D341Med (cell line): ENCODE measurements at places on chromosomes 11 and 22.

DNA sequence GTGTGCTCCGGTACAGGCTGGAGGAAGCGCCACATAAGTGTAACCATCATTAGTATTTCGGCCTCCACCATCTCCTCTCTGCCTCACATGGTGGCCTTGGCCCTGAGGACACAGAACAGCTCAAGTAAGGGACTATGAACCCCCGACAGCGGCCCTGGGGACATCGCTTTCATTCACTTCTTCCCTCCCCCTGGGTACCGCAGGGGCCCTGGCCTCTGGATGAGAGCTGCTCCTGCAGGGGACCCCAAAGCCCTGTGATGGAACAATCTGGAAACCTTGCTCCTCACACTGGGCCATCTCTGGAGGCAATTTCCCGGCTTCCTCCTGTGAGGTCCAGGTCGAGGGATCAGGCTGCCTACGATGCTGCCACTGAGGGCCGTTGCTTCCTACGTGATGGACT lies 565.5 kb downstream of the BRD1 start:
- no peak for DNase-seq

DNA sequence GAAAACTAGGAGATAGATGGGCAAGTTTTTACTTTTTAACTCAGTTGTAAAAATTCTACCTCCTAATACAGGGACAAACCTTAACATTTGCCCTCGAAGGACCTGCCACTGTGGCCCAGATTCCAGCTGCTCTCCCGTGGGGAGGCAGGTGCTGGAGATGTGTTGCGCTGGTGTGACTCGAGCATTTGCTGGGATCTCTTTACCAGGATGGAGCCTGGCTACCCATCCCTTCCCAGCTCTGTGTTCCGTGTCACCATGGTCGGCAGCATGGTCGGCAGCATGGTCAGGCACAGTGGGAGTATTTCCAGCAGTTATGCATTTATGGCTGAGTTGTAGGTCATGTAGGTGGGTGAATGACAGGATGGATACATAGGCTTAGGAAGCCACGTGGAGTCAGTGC lies 41.1 kb downstream of the OTOG start:
- no peak for DNase-seq

DNA sequence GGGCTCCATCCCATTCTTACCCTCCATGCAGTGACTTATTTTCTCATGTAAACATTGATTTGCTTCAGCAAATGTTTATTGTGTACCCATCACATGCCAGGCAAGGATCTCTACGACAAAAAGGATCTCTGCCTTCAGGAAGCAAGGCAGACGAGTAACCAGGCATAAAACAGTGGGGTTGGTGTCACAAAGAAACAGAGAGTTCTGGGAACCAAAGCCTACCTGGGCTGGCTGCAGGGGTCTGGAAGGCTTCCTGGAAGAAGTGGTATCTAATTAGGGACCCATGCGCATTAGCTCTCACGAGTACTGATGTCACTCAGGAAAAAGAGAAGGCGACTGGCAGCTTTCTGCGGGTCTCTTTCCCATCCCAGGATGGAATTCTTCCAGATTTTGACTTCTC lies 44.5 kb downstream of the KIAA1671 start:
- DNase-seq = no peak

GRCh38 chr11:46120346-46121300 lies 631 bp downstream of the PHF21A start:
- peak; percentile 57 for DNase-seq

GRCh38 chr11:73428699-73429098 lies 52.5 kb downstream of the RELT start:
- DNase-seq = no peak

GRCh38 chr22:41021061-41021612 lies 70.0 kb downstream of the RBX1 start:
- peak; percentile 58 for DNase-seq

GRCh38 chr22:49642741-49643140 lies 184.9 kb downstream of the BRD1 start:
- no peak for DNase-seq

DNA sequence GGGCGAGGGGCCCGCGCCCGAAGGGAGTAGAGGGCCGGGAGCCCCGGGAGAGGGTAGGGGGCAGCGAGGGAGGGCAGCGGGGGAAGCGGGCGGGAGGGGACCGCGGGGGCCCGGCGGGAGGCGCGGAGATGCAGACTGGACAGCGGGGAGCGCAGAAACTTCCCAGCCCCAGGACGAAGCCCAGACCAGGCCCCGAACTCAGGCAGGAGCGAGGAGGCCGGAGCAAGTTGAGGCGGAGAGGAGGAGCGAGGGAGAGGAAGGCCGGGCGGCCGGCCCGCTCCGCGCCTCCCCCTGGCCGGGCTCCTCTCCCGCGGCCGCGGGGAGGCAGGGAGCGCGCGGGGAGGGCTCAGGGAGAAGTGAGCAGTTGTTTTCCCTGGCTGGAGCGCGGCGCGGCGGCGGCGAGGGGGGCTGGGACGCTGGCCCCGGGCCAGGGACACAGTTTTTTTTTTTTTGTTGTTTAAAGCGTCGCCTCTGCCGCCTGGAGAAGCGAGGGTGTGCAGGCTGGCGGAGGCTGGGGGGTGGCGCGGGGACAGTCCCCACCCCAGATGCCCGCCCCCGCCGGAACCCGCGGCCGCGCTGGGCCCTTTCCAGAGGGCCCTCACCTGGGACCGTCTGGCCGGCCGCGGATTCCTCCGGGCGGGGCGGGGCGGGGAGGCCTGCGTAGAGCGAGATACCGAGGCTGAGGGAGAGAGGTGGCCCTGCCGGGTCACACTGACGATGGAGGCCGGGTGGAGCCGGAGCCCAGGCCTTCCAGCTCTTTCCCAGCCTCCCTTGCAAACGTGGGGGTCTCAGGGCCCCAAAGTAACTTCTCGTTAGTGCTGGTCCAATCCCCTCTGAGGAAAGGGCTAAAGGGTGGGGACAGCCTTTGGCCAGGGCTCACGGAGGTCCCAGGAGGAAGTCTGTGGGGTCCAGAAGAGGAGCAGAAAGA lies at the start of gene LTBP3:
LTBP3 (minus strand) TSS at position 358 of the 928 bp plus-strand sequence. CDS start 400 bp downstream, outside the sequence.
- peak; percentile 88 for DNase-seq

- DNase-seq = no peak
Observed at GRCh38 chr22:42881982-42882656, 25.0 kb upstream of the ARFGAP3 start.

DNA sequence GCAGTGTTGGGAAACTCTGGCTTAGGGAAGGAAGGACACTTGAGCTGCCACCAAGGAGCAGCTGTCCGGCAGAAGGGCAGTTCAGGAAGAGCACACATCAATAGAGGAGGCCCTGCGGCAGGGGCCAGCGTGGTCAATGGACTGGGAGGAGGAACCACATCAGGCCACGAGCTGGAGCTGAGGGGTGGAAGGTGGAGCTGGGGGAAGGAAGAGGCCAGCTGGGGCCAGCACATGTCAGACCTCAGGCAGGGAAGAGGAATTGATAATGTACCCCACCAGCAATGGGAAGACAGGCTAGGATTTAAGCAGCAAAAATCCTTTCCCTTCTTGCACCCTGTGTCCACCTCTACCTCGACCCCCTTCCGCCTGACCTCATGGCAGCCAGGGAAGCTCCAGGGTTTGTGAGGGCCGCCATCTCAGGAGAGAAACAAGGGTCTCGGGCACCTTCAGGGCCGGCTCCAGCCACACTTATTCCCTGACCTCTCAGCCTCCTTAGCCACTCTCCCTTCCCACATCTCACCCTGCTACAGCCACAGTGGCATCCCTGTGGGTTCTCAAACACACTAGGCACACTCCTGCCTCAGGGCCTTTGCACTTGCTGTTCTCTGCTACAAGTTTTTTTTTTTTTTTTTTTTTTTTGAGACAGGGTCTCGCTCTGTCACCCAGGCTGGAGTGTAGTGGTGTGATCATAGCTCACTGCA lies 157.8 kb upstream of the GRK3 start:
- DNase-seq = no peak

GRCh38 chr11:107799218-107799859 lies 59.2 kb downstream of the SLC35F2 start:
- peak; percentile 75 for DNase-seq

GRCh38 chr22:28874811-28875320 lies 8.5 kb upstream of the ZNRF3 start:
- DNase-seq = no peak

DNA sequence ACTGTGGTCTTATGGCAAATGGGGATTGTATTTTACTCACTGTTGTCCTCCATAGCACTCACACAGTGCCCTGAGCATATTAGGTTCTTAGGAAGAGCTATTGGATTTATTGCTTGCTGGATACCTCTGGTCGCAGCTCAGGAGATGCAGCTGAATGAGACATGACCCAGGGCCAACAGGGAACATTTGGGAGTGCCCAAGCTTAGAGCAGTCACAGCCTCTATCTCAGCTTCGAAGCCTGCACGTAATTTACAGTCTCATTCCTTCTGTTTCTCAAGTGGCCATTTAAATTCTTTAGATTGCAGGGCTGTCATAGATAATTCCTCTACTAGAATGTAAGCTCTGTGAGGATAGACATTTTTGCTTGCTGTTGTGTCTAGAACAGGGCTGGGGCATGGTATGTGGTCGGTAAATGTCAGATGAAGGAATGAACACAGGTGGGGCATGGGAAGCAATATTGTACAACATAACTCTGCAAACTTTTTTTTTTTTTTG lies 192.8 kb downstream of the GRIK4 start:
- DNase-seq = no peak

DNA sequence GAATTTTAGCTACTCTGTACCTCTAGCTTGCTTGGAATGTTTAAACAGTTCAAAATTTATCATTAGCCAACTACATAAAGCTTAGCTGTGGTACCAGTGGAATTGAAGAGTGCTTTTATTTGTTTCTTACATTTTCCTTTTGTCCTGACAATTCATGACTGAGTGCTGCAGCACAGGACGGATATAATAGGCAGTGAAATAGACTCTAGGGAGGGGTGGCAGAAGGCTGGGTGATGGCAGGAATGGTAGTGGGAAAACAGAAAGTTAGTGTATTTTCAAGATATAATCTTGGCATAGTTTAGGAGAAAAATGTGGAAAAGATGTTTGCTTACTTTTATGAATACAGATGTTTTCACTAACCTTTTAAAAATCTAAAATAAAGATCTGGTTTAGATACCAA lies 31.1 kb upstream of the ARHGAP32 start:
- DNase-seq = no peak
